Activated CD4-positive, alpha-beta T cell treated with anti-CD3 and anti-CD28 coated beads, Interleukin-2, Interleukin-6, amounts not matched to agents 100 ng/mL and 50 ng/mL, durations not matched to agents 16 hours and 8 hours (primary cell): ENCODE measurements at places on chromosomes 5 and 9.

GRCh38 chr9:27688954-27689353, 115.7 kb upstream of the C9orf72 start:
- DNase-seq, result no peak

- peak; percentile 34 for DNase-seq
Observed at GRCh38 chr5:68240202-68240601, 24.6 kb downstream of the PIK3R1 start.

GRCh38 chr5:173509060-173509459, 107.4 kb downstream of the BOD1 start:
- no peak for DNase-seq

- no peak for DNase-seq
Observed at GRCh38 chr9:88056876-88057275, 81.4 kb downstream of the SPATA31C2 start.

- DNase-seq, result peak; percentile 20
Observed at GRCh38 chr5:6583049-6583880, 49.6 kb downstream of the NSUN2 start.

DNA sequence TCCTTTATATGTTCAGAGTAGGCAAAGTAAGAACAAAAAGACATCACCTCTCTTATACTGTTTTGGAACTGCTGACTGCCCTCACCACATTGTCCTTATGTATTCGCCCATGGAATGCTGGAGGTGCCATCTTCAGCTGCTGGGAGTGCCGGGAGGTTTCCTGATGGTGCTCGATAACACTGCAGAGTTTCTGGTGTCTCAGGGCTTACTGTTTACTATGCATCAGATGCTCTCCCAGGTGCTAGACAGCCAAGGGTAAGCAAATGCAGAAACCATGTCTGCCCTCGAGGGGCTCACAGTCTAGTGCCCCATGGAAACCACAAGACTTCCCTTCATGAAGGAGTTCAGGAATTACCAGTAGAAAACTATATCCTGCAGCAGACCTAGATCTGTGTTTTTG, 70.1 kb upstream of the SMIM23 start:
- DNase-seq, result no peak

GRCh38 chr5:14241141-14241540, 98.0 kb downstream of the TRIO start:
- DNase-seq, result no peak

GRCh38 chr5:16618138-16618897, 1.5 kb upstream of the RETREG1 start:
- no peak for DNase-seq

DNA sequence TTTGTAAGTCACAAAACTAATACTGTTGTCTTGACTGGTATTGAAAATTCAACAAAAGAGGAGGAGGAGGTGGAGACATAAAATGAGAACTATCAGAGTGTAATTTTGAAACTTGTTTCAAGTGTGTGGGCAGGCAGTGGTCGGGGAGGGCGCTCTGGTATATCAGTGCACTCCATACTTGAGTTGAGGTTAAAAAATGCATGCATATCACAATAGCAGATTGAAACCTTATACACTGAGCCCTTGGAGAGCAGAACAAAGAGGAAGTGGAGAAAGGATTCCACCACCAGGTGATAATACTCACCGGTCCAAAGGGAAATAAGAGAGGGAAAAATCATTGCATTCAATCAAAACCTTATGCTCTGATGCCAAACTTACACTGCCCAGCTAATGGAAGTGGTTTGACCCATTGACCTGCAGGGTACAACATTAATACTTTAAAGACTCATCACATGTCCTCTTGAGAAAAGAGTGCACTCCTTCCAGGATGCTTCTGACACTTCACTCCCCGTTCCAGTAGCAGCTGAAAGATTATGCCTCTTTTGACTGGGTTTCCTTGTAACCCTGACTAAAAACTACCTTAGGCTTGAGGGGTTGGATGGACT, 79.5 kb upstream of the FAM169A start:
- DNase-seq, result peak; percentile 75

DNA sequence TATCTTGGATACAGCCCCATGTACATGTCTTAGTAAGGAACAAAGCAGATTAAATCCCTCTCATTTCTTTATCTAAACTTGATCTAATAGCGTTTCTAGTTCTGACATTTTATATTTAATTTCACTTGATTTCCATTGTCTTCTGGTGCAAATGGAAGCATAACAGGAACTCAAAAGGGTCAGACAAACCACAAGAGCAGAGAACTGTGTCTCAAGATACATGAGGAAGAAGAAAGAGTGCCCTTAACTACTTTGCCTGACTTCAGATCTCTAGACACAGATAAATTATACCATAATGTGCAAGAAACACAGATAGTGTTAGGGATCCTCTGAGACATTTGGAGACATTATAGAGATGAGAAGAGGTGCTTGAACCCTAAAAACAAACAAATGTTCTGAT, 20.7 kb upstream of the STX17 start:
- DNase-seq, result no peak

DNA sequence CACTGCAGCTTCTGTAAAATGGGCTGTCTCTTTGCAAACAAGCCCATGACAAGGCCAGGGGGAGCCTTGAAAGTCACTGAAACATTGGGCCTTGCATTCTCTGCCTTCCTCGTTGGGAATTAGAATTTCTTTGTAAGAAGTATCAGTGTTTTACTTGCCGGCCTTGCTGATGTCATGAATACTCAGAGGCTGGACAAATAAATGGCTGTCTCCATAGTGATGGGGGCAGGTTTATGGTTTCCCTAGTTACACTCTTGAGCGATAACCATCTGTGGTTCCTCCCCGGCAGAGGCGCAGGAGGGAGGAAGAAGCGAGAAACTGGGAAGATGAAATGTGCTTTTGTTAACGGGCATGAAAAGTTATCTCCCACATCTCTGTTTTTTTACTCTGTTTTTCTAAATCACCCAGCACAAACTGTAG, 272.7 kb upstream of the PANK3 start:
- peak; percentile 73 for DNase-seq

GRCh38 chr9:86605303-86605702, 251.1 kb upstream of the TUT7 start:
- no peak for DNase-seq

- DNase-seq, result no peak
Observed at GRCh38 chr9:28120184-28120583, 546.9 kb upstream of the C9orf72 start.

DNA sequence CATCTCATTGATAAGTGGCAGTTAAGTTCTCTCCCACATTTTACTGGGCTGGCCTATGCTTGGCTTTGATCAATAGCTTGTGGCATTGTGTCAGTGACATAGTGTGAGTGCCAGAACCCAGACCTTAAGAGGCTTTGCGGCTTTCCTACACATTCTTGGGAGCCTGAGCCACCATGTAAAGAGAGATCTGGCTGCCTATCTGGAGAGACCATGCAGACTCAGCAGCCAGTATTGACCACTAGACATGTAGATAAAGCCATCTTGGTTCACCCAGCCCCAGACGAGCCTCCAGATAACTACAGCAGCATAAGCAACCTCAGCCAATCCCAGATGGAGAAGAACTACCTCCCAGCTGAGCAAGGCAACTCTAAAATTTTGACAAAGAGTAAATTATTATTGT, 28.6 kb downstream of the C9orf153 start:
- DNase-seq, result no peak

DNA sequence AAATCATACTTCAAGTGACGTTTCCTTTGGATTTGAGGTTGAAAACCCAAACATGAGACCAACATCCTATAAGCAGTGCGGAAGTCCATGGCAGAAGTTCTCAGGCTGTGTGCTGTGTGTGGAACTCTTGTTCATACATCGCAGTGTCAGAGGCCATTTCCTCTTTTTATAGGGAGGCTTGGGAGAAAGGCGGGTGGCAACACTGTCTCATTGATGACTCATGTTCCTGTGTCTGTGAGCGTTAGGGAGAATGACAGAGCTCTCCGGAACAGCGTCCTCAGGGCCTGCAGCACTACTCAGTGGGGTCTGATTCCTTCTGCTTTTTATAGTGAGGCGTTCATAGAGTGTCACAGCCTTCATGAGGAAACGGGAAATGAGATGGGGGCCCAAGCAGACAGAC, 98.8 kb upstream of the BASP1 start:
- DNase-seq, result peak; percentile 25

DNA sequence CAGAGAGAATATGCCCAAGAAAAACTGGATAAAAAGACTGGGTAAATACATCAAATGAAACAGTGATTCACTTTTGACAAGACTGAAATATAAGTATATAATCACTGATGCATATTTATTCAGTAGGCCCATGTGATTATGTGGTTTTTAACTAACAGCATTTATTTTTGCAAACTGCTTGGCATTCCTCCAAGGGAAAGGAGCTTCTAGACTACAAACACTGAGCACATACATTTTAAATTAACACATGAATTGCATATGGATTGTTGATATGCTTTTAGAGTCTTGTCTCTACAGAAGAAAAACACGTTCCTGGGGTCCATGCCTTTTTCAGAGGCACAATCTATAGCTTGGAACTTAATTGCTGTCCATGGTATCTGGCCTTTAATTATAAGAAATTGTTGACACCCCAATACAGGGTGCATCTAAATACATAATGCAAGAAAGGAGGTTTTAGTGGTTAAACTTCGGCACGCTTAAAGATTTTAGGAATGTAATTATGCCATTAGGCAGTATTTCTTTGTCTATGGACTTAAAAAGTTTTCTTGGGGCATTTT, 6.9 kb upstream of the MEIKIN start:
- DNase-seq, result no peak

DNA sequence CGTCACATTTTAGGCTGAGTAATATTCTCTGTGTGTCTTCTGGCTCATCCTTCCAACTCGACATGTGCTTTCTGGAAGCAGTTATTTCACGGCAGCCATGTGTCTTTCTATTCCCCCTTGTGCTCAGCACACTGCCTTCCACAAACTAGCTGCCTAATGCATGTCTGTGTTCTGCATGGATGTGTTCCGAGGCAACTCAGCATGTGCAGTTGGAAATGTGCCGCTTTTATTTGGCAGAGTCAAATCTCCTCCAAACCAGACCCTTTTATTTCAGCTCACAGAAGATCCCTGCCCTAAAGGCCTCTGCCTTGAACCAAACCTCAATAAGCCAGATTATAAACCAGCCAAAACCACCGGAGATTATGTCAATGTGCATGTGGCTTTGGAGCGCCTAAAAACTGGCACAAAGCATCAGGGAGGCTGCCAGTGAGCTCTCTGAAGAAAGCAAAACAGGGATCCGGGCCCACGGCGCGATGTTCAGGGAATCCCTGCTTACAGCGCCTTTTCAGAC, 360.2 kb downstream of the DEPDC1B start:
- no peak for DNase-seq

DNA sequence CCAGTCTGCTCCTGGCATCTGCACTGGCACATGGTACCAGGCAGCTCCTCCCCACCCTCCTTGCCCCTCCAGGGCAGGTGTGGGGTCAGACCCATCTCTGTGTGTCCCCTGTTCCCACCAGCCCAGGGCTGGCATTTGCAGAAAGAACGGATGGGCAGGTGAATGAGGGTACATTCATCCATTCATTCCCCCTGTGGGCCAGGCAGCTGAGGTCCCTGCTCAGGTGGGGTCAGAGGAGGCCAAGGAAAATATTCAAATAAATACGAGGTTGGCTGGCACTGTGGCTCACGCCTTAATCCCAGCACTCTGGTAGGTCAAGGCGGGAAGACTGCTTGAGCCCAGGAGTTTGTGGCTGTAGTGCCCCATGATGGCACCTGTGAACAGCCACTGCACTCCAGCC, 25.0 kb upstream of the PHYKPL start:
- DNase-seq, result no peak

DNA sequence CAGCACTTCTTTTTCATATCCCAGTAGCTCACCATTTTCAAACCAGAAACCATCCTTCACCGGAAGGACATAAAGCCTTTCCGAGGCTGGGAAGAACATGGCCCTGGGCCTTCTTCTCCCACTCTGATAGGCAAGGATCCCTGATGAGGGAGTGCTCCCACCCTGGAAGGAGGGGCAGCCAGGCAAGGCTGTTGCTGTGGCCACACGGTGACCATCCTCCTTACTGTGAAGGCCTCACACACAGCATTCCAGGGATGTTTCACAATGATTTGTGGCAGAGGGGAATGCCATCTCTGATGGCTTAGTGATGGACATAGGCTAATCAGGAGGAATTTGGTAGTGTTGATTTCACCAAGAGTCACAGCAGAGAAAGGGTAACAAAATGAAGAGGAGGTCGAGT, 130.7 kb downstream of the ADAMTS12 start:
- DNase-seq, result no peak

DNA sequence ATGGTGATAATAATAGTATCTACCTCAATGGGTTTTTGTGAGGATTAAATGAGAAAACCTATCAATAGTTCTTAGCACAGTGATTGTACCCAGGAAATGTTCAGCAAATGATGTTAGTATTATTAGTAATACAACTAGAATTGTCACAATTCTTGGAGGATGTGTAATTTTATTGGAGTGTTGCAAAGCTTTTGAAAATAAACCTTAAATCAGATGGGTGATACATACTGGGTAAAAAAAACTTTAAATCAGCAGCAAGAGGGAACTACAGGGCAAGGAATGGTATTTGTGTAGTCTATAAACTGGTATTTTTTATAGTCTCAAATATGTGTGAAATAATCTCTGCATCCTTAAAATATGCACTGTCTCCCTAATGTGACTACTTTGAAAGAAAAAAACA, 371.6 kb downstream of the PIK3R1 start:
- no peak for DNase-seq

DNA sequence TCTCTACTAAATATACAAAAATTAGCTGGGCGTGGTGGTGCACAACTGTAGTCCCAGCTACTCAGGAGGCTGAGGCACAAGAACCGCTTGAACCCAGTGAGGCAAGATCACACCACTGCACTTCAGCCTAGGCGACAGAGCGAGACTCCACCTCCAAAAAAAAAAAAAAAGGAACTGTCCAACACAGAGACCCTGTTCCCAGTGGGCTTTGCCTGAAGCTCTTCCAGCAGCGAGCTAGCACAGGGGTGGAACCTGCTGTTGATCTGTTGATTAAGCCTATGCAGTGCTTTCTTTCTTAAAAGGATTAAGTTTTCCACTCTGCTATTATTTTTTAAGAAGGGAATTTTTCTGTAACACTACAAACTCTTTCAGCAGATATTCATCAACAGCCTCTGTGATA, 171.0 kb upstream of the TUT7 start:
- no peak for DNase-seq

- DNase-seq, result no peak
Observed at GRCh38 chr5:168215646-168216045, 75.8 kb upstream of the WWC1 start.

DNA sequence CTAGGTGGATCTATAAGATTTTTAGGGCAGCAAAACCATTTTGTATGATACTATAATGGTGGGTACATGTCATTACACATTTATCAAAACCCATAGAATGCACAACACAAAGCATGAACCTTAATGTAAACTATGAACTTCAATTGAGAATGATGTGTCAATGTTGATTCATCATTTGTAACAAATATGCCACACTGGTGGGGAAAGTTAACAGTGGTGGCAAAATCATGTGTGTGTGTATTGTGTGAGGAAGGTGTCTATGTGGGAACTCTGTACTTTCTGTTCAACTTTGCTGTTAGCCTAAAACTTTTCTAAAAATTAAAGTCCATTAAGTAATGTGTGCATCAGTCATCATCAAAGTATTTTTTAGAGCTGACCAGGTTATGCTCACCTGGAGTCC, 38.9 kb downstream of the HAVCR1 start:
- no peak for DNase-seq

- DNase-seq, result no peak
Observed at GRCh38 chr9:136059851-136060670, 35.0 kb downstream of the NACC2 start.
